ENCODE measurements at places on chromosomes 3 and 15.

DNA sequence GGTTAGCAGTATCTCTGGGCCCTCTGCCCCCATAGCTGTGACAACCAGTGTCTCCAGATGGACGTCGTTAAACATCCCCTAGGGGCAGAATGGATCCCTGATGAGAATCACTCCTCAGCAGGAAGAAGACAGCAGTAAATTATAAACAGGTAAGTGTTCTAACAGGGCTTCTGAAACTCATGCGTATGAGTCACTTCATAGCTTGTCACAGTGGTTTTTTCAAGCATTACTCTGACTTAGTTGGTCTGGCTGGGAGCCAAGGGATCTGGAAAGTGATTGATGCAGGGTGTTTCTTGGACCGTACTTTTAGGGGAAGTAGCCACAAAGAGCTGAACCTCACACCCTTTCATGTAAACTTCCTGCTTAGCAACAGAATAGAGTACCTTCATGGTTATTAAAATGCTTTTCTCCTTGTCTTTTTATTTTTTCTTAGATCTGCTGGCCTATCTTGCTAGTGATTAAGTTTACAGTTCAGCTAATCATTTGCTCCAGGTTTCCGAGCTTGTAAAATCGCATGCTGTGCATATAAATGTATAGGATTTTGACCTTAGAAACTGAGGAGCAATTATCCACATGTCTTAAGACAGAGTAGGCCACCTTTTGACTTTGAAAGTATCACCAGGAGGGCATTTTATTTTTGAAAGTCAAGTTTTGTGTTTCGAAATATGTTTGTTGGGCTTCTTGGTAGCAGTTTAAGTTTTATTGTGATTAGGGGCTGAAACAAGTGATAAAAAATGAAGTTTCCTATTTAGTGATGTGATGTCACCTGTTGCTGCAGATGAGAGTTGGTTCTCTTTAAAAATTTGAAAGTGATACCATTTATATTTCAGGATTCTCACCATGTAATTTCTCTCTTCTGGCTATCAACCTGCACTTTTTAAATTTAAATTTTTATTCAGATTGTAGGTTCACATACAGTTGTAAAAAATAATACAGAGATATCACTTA, 333.9 kb downstream of the PTPRG start:
- no peak for DNase-seq

DNA sequence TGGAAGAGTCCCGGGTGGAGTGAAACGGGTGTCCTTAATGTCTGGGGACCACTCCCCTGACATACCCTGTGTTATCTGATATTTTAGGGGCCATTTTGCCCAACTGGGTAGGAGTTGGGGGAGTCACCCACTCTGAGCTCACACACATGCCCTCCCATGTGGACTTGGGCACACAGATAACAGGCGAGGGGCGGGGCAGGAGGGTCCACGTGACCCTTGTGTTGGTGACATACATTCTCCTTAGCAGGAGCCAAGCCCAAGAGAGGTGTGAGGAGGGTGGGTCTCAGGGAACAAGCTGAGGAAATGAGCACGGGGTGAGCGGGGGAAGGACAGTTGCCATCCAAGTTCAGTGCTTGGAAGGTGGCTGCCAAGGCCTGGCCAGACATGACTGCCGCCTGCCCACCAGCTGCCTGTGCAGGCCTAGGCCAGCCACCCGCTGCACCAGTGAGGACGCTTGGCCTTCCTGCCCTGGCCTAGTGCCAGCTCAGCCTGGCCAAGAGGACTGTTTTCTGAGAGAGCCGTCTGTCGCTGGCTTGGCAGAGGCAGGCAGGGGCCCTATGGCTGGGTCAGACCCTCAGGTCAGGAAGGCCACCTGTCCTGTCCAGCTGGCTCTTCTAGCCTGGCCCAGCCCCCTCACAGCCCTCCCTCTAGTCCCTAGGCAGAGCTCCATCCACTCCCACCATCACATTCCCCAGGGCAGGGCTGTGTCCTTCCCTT, 31.3 kb upstream of the TMEM115 start:
- DNase-seq, result peak; percentile 69

DNA sequence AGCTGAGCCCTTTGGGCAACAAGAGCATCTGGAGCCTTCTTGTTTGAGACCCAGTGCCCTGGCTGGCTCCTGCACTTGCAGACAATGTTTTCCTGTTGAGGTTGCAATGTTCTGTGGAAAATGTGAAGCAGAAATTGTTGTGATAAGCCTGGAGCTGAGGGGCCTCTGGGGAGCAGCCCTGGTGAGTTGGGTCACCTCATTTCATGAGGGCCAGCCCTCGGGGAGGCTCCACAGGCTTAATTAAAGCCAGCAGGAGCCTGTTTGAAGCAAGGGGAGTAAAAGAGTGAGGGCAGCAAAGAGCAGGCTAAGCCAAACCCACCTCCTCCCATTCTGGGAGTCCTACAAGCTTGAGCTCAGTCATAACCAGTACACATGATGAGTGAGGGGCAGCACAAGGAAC, 154.3 kb downstream of the ALDH1A2 start:
- DNase-seq, result no peak

DNA sequence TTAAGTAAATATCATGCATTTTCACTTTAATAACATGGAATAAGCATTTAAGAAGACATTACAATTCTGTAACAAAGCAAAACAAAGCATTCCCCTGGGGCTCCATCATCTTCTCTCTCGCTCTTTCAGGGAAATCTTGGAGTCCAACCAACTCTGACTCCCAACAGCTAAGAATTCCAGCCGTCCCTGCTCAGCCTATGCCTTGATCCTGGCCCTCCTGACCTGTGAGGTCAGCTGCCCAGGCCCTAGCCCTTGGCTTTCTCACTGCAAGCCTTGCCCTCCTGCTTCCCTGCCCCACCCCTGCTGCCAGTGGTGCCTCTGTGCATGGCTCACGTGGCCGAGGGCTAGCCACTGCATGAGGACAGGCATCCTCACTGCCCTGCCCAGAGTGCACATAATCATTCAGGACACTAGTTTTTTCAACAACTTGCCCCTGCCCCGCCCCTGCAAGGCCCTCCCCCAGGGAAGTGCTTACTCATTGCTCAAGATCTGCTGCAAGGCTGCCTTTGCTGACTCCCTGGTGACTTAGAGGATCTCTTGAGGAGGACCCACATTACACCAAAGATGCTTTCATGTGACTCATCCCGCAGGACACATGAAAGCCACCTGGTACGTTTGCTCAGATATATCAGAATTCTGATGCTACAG, 37.6 kb downstream of the MTMR10 start:
- no peak for DNase-seq

- DNase-seq, result no peak
Observed at GRCh38 chr3:72745146-72745999, 102.9 kb downstream of the SHQ1 start.

DNA sequence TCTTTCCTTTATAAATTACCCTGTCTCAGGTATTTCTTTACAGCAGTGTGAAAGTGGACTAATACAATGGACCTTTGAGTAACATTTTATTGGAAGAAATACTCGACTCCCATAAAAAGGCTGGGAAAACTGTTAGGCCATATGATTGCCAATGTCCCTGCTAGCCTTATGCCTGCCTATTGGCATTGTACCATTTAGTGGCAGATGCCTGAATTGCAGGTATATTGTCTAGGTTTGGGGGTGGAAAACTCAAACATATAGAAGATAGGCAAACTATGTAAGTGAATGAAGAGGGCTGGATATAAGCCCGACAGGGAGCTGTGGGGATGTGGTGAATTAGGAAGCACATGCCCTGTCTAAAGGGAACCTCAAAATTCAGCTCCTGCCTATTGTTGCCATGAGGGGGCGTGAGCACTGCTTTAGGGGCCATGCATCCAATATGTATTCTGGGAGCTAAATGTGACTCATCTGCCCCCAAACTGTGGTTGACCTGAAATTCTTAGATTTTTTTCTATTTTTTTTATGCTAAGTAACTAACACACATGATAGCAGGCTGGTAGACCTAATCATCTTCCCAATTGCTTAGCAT, 65.2 kb upstream of the TRA2B start:
- DNase-seq, result no peak

DNA sequence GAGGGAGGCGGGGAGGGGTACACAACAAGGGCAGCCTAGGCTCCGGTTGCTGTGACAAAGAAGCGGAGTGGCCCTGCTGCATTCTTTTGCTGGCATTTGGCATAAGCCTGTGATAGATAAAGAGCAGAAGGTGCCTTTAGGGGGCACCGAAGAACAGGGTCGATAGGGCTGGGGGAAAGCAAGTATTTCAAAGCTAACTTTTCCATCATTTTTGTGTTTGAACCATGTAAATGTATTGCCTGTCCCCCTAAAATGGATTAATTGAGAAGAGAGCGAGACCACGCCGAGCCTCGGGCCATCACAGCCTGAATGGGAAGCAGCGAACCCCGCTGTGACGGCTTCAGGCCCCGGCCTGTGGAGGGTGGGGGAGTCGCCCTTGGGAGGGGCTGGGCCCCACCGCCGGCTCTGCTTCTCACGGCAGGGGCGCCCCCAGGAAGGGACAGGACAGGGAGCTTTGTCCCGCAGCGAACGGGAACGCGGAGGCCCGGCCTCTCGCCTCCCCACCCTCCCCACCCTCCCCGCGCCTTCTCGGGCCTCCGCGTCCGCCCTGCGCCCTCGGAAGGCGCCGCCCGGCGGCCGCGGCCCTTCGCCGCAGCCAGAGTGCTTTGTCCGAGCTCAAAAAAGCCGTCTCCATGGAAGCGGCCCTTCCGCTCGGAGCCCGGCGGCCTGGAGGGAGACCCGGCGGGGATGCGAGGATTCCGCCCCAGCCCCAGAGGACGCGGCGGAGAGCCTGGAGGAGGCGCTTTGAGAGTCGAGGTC, 32.4 kb upstream of the ALDH1L1 start:
- DNase-seq, result peak; percentile 49

GRCh38 chr15:26521691-26522198, 251.1 kb downstream of the GABRB3 start:
- DNase-seq, result no peak

GRCh38 chr15:94131875-94132274, 99.5 kb upstream of the MCTP2 start:
- DNase-seq, result no peak

DNA sequence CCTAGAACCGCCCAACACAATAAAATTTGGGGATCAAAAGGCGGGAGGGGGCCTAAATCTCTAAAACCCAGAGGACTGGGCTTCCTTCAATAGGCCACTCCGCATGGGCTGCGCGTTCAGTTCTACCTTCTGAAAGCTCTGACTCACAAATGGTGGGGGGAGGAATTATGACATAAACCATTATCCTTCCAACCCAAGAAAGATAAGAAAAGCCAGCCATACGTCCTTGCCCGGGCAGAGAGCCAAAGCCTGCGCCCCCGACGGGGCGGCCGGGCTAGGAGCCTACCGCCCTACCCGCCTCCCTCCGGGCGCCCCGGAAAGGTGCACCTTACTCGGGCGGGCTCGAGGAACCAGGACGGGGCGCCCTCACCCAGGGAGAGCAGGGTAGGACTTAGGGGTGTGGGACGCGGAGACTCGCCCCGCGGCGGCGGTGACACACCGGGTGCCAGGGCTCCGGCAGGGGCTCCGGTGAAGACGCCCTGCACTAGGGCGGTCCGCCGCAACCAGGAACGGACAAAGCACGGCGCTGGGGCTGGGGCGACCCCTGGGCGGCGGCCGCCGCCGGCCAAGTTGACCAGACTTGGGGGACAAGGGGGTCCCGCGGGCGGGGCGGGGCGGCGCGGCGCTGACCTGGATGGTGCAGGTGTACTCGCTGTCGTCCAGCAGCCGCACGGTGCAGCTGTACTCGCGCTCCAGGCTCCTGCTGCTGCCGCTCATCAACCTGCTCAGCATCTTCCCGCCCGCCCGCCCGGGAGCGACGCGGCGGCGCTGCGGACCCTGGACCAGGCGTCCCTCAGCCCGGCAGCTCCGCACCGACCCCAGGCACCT, 534 bp downstream of the FRMD5 start:
- peak; percentile 0 for DNase-seq

- DNase-seq, result no peak
Observed at GRCh38 chr3:76383781-76384180, 598.4 kb upstream of the ZNF717 start.

- DNase-seq, result no peak
Observed at GRCh38 chr3:878746-879145, 214.1 kb upstream of the CNTN6 start.

DNA sequence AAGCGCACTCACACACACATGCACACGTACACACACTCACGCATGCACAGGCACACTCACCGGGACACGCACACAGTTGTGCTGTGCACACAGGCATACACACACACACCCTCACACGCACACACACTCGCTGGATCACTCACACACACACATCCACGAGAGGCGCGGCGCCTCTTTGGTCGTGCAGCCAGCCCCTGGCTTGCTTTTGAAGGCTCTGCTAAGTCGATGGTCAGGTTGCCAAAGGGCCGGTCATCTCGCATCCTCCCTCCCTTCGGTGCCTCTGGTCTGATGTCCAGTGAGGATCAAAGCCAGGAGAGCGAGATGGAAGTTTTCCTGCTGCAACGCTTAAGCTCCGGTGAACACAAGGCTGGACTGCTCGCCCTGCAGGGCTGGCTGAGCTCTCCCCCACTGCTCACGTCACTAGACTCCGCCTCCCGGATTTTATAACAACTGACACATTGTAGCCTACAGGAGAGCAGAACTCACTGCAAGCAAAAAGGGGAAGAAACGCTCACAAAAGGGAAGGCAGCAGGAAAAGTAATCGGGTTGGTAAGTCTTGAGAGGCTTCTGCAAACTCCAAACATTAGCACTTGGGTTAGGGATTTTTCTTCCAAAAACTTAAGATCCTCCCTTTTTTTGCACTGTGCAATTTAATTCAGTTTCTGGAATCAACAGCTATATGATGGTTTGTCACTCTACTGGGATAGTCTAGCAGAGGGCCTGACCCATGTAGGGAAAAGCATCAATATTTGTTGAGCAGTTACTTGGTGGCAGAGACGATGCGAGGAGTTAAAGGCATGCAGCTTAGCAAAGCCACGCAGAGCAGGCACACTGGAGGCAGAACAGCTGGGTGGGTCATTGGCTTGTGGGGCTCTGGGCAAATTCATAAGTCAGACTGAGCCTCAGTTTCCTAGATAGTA, at the start of gene SRGAP3:
TSS of gene SRGAP3 (minus strand) at position 374 of the 920 bp plus-strand sequence. CDS start 695 bp downstream, outside the sequence.
- peak; percentile 64 for DNase-seq

DNA sequence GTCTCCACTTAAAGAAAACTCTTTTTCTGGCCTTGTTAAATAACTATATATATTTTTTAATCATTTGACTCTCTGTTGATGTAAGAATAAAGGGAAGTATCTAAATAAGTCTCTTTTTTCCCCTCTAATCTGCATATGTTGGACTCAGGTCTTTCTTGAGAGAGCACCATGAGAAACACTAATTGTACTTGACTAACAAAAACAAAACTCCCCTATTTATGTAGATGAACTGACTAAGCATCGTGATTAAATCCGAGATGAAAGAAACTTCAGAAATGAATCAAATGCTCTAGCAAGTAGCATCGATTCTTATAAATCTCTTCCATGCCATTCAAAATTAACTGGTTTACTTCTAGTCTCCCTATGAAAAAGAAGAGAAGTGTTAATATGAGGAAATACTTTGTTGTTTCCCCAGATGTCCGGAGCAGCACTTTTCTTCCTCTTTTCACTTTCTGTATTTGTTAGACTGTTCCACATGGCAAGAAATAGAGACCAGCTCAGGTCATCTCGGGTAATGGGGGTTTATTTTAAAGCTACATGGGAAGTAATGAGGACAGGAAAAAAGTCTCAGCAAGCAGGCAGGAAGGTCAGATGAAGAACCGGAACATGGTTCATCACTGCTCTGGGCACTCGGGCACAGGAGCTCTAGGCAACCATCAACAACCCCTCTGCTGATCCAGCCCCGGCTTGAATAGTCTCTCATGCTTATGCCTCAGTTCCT, 288.3 kb downstream of the CNTN6 start:
- DNase-seq, result no peak

GRCh38 chr3:69806735-69807438, 67.6 kb downstream of the MITF start:
- DNase-seq, result no peak

- DNase-seq, result peak; percentile 63
Observed at GRCh38 chr3:158313338-158313927, 203.5 kb downstream of the RSRC1 start.

All from NCI-H1105 (cell line).